ENCODE measurements at places on chromosomes 3 and 15.

GRCh38 chr3:73766599-73767381 lies 142.0 kb upstream of the PDZRN3 start:
- DNase-seq = no peak

DNA sequence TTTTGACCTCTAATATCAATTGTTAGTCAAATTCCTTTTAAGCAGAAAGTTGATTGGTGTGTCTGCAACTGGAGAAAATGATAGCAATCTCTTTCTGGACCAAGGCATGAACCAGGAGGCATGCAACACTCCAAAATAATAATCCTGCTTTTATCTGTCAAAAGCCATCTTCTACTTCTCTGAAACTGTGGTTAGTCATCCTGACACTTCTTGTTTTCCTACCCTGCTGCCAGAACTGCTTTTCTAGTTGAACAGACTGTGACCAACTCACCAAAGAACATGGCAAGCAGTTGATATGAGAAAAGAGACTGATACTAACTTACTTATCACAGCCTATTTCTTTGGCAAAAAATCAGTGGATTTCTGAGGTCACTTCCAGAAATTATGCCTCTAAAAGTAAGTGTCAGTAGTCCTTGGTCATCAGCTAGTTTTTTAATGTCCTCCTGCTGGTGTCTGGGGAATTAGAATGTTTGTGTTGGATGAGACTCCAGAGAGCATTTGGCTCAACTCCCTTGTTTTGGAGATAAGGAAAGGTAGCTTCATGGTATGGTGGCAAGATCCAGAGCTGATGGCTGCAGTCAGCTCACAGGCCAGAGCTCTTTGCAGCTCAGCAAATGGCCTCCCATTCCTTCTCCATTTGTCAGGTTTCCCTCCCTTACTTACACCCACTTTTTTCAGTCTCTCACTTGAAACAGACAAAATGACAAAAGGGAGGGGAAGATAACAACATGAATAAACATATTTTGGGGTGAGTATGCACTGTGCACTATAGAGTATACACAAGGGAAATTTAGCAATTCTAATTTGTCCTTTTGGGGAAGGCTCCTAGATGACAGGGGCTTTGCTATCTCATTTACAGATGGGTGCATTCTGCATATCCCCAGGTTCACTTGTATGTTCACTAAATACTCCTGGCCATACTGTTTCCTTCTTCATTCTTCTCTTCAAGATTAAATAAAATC lies 7.0 kb downstream of the CRYGS start:
- DNase-seq = no peak

- DNase-seq = no peak
These were observed 25.5 kb downstream of the FAN1 start for GRCh38 chr15:30929064-30929669.

DNA sequence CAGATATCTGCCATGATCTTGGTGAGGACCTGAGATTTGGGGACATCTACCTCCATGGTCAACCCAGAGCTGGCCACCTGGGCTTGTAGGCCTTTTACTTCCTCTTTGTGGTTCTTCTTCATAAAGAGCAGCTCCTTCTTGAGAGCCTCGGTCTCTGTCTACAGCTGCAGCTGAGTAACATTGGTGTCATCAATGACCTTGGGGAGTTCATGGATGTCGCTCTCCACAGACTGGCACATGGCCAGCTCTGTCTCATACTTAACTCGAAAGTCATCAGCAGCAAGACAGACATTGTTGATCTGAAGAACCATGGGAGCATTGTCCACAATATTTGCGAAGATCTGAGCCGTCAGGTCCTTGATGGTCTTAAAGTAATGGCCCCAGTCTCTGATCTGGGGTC lies 15.7 kb upstream of the RASA2 start:
- no peak for DNase-seq

- no peak for DNase-seq
These were observed 184.9 kb downstream of the MINAR1 start for GRCh38 chr15:79617071-79617470.

Measured in epithelial cell of prostate (primary cell).